ENCODE measurements at places on chromosomes 4 and X.

DNA sequence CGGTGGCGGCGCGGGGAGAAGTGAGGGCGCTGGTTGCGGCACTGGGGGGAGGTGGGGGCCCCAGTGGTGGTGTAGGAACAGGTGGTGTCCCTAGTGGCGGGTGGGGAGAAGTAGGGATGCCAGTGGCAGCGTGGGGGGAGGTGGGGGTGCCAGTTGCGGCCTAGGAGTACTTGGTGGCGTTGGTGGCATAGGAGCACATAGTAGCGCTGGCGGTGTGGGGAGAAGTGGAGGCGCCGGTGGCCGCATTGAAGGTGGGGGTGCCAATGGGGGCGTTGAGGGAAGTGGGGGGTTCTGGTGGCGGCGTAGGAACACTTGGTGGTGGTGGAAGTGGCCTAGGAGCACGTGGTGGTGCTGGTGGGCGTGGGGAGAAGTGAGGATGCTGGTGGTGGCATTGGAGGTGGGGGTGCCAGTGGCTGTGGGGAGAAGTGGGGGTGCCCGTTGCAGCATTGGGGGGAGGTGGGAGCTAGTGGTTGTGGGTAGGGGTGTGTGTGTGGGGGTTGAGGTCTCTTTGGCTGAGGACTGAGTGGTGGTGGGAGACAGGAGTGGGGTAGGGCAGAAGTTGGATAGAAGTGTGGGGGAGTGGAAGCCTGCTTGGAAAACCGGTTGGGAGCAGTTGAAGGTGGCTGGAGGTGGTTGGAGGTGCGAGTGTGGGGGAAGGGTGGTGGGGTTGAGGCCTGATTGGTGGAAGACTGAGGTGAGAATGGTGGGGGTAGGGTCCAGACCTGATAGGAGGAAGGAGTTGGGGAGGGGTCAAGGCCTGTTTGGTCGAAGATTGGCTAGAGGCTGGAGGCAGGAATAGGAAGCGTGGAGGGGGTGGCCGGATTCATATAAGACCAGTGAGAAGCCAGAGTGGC lies 1.1 kb downstream of the GCNA start:
- no peak for DNase-seq

GRCh38 chr4:171847751-171848150 lies 34.5 kb downstream of the GALNTL6 start:
- no peak for DNase-seq

DNA sequence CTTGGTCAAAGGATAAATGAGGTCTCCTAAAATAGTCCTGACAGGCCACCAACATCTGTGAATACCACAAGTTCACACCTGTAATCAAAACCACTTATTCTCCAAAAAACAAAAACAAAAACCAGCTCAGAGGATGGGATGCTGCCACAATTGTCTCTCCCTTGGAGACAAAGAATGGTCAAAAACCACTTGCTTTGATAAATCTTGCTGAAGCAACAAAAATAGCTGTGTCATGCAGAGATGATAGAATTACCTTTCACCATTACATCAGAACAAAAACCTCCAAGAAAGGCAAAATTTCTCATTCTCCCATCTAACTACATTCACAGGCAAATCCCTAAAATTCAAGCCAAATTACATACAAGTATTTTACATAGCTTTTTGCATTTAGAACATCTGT lies 180.4 kb downstream of the MAML3 start:
- no peak for DNase-seq

DNA sequence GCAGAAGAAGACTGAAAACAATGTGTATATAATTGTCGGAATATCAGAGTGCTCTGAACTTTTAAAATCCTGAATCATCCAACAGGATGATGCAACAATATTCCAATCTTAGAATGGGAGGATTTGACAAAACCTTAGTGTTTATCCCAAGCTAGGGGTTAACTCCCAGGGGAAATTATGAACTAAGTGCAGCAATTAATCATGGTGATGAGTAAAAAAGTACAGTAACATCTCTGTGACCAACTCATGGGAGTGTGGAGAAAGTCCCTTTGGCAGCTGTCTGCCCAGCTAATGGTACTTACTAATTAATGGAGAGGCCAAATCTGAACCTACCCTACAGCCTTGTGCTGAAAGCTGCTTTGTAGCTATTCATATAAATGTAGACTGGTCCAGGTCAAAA lies 257.6 kb upstream of the DDX53 start:
- DNase-seq = no peak

GRCh38 chr4:116070283-116070682 lies 956.9 kb upstream of the NDST4 start:
- no peak for DNase-seq
